ENCODE measurements at places on chromosomes 6 and 20. TPM values are rescaled to one million over a fixed set of nuclear protein-coding genes. Genes with fewer than 3 reads are reported as not detected.

- no peak for DNase-seq
Measured at GRCh38 chr6:158142789-158143188, 25.3 kb downstream of the SERAC1 start.

GRCh38 chr20:36277546-36277945, 28.6 kb upstream of the DLGAP4 start:
- no peak for DNase-seq

GRCh38 chr6:8645212-8645611, 209.9 kb upstream of the SLC35B3 start:
- no peak for DNase-seq

GRCh38 chr6:99104218-99104617, 156.5 kb upstream of the FBXL4 start:
- no peak for DNase-seq

GRCh38 chr20:33821270-33821836, 10.2 kb downstream of the CHMP4B start:
- no peak for DNase-seq

DNA sequence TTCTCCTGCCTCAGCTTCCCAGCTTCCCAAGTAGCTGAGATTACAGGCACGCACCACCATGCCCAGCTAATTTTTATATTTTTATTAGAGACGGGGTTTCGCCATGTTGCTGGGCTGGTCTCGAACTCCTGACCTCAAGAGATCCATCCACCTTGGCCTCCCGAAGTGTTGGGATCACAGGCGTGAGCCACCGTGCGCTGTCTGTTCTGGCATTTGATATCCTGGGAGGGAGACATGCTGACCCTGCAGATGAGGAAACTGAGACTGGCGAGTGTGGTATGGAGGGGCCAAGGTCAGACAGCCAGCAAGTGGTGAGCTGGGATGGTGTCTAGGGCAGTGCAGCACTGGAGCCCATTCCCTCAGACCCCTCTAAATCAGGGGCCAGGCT, 44.6 kb downstream of the SRC start:
- no peak for DNase-seq

DNA sequence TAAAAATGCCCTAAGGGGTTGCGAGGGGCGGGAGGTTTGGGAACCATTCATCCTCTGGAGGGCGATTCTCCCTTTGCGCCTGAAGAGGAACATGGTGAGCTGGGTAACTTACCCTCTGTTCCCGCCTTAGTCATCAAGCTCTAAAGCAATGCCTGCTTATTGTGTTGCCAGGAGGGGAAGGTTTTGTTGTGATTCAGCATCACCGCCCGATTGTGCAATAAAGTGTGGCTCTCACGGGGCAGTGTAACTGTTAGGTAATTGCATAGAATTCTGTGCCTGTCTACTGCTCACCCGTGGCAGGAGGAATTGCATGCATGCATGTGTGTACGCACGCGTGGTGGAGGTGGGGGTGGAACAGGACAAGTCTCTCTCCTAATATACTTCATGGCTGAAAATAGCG, 95.5 kb upstream of the AGPAT4 start:
- peak; percentile 50 for DNase-seq

The HCRTR2 gene
- total RNA-seq: not detected

- no peak for DNase-seq
Measured at GRCh38 chr6:15929685-15930084, 199.2 kb upstream of the MYLIP start.

The MARCKS gene
- total RNA-seq: 64.6 TPM

The FOXF2 gene
- total RNA-seq: 0.17 TPM

DNA sequence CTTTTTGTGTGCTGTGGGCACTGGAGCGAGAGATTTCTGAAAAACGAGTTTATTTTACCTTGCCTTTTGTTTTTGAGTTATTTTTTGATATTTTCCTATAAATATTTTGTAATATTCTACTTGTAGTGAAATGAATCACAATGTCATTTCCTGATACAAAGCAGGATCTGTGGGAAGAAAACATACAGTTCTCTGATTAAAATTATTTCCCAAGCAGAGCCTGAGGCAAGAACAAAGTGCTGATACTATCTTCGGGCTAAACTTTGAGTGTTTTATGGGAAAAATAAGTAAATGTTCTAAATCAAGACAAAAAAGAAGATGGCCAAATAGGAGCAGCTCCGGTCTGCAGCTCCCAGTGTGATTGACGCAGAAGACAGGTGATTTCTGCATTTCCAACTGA, 33.7 kb upstream of the ELOVL5 start:
- DNase-seq: no peak

The KHDRBS2 gene
- total RNA-seq: not detected

The BMP2 gene
- total RNA-seq: 4.5 TPM

DNA sequence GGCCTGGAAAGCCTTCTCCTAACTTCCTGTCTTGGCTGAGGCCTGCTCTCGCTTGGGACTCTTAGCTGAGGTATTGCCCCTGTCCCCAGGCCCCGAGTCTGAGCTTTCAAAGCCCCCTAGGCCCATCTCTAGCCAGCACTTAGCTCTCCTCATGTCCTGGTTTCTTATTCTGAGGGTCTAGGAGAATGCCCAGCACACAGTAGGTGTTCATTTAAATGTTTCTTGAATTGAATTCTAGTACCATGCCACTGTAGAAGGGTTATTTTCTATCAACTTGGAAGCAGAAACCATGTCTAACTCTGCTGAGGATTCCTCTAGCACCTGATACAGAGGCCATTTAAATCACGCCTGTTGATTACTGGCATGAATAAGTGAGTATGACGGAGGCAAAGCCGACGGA, 98.5 kb downstream of the VEGFA start:
- DNase-seq: no peak

DNA sequence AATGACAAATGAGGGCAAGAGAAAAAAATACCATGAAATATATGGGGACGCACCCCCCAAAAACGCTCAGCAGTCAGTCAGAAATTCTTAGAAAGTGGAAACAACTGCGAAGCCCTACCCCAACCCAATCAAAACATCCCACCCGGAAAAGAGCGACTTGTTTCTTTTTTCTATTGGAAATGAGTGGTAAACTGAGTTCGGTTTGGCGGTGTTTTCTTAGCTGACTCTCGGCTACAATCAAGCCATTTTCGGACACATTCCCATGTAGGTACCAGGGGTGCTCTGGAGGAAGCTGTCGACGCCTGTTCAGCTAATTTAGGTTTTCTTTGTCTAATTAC, 1.9 kb upstream of the FOXF2 start:
- DNase-seq: no peak

GRCh38 chr6:96542702-96543101, 20.2 kb upstream of the FHL5 start:
- no peak for DNase-seq

GRCh38 chr6:161701056-161701455, 427.2 kb upstream of the AGPAT4 start:
- no peak for DNase-seq

The PKHD1 gene
- total RNA-seq: 25.2 TPM

The BTNL2 gene
- total RNA-seq: not detected

DNA sequence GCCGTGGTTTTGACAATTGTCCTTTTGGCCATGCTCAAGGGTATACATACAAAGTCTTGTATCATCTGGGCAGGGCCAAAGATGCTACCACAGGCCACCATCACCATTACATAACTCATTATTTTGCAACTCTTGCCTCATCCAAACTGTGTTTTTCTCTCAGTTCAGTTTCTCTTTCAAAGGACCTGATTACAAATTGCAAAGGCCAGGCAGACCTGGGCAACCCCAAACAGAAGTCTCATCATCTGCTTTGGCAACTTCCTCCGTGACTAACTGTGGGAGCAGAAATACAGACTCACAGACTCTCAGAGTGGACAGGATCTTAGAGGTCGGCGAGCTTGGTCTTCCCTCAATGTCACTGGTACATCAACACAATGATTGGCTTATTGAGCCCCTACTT, 117.8 kb upstream of the NEDD9 start:
- no peak for DNase-seq

The TMEM242 gene
- 7.9 TPM for total RNA-seq

- no peak for DNase-seq
Measured at GRCh38 chr20:46221256-46221833, 87.0 kb downstream of the CDH22 start.

The HLA-DOA gene
- 1.7 TPM for total RNA-seq

DNA sequence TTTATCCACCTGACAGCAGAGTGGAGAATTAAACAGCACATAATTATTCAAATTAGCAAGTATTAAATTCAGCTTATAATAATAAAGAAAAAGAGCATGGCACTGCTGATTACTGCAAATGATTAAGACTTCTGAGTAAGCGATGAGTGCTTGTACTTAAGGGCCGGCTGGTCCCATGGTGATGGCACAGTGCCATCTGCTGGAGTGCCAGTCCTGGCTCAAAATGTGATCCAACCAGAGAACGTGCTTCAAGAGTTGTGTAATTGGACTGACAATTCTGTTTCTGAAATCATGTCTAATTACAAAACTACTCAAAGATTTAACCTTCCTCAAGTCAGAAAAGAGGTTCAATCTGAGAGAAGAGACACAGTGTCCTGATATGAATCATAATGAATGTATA, 181.6 kb upstream of the RGS17 start:
- peak; percentile 61 for DNase-seq

- no peak for DNase-seq
Measured at GRCh38 chr6:55034752-55035151, 139.6 kb upstream of the HCRTR2 start.

GRCh38 chr6:33607126-33607783, 13.9 kb upstream of the ITPR3 start:
- no peak for DNase-seq

The EDN3 gene
- not detected for total RNA-seq

DNA sequence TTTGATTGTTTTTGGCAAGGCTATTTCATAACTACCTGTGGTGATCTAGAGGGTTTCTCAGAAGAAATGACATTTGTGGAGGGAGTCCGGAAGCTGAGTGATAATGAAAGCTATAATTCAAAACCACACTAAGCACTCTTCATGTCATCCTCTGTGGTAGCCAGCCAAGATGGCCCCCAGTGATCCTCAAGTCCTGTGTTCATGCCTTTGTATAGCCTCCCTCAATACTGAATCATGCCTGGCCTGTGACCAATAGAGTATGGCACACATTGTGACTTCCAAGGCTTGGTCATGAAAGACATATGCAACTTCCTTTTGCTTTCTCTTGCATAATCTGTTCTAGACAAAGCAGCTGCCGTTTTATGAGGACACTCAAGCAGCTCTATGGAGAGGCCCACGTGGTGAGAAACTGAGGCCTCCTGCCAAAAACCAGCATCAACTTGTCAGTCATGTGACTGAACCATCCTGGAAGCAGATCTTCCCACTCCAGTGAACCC, 12.8 kb upstream of the DNAAF9 start:
- DNase-seq: no peak

DNA sequence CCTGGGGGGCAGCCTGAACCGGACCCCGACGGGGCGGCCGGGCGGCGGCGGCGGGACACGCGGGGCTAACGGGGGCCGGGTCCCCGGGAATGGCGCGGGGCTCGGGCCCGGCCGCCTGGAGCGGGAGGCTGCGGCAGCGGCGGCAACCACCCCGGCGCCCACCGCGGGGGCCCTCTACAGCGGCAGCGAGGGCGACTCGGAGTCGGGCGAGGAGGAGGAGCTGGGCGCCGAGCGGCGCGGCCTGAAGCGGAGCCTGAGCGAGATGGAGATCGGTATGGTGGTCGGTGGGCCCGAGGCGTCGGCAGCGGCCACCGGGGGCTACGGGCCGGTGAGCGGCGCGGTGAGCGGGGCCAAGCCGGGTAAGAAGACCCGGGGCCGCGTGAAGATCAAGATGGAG, 636 bp downstream of the SRF start:
- DNase-seq: no peak

The MLN gene
- total RNA-seq: not detected

- no peak for DNase-seq
Measured at GRCh38 chr6:45686841-45687569, 309.3 kb upstream of the SUPT3H start.

GRCh38 chr6:116948533-116949304, 71.7 kb downstream of the RFX6 start:
- no peak for DNase-seq

- no peak for DNase-seq
Measured at GRCh38 chr6:37758234-37758633, 60.6 kb upstream of the MDGA1 start.

The SGK2 gene
- 45.6 TPM for total RNA-seq

The RNF39 gene
- total RNA-seq: 1.4 TPM

DNA sequence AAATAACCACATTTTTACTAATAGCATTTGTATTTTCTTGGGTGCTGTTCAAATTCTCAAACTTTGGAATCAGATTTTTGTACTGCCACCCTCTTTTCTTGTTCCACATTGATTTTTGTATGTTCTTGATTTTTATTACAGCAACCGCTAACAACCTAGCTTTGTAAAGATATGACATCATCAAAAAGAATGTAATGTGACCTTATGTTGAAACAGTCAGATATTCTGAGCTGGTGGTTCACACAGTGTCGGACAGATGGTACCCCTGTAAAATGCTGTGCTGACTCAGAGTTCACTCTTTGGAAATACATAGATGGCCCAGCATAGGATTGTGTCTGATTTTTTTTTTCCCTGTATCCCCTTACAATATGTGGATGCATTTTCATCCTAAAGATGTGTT, 118.9 kb downstream of the QKI start:
- no peak for DNase-seq

The NMBR gene
- total RNA-seq: not detected

DNA sequence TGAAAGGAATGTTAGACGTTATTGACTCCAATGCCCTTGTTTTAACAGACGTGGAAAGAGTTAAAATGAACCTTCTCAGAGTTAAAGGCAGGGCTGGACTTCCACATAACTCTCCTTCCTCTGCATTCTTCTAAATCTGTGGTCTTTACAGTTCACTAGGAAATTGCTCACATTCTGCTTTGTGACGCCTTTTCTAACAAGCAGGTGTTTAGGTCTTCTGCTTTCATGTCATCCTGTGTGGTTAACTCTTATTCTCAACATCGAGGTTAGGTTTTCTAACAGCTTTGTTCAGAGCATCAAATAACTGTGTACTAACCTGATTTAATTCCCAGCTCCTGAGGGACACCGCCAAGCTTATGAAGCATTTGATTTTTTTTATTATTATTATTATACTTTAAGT, 81.3 kb upstream of the NT5E start:
- DNase-seq: no peak

DNA sequence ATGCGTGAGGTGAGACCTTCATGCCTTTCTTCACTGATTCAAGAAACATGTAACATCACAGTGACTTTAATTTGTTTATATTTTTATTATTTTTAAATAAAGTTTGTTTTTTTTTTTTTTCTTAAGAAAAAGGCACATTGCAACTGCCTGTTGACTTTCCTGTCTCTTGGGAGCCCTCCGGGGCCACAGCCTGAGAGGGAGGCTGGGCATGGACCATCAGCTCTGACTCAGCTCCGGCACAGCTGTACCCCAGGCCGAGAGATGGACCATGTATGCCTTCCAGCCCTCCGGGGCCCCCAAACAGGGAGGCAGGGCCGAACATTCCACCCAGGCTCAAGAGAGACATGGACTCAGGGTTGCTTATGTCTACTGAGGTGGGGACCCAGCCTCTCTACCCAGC, 99.9 kb downstream of the NFATC2 start:
- DNase-seq: no peak

- no peak for DNase-seq
Measured at GRCh38 chr6:88449770-88450169, 283.6 kb upstream of the CNR1 start.

- no peak for DNase-seq
Measured at GRCh38 chr6:74764486-74764885, 441.4 kb downstream of the COL12A1 start.

The RIMS1 gene
- 1.4 TPM for total RNA-seq
